ENCODE measurements at places on chromosomes 6 and 20. TPM values are rescaled to one million over a fixed set of nuclear protein-coding genes. Genes with fewer than 3 reads are reported as not detected.

MAP3K5 gene
- total RNA-seq, result 12.9 TPM

ARMH2 gene
- total RNA-seq, result not detected

BNIP5 gene
- 0.11 TPM for total RNA-seq

CEP43 gene
- 50.8 TPM for total RNA-seq

SCUBE3 gene
- total RNA-seq, result 10.0 TPM

TTBK1 gene
- 4.6 TPM for total RNA-seq

MOCS1 gene
- total RNA-seq, result 20.8 TPM

C6orf163 gene
- 8.0 TPM for total RNA-seq

HUS1B gene
- 4.9 TPM for total RNA-seq

TBC1D20 gene
- 41.8 TPM for total RNA-seq

SLC35A1 gene
- total RNA-seq, result 32.0 TPM

RTF2 gene
- total RNA-seq, result 66.9 TPM

HLA-G gene
- total RNA-seq, result not detected

ETV7 gene
- total RNA-seq, result 0.38 TPM

TGM6 gene
- not detected for total RNA-seq

OOEP gene
- not detected for total RNA-seq

All from camera-type eye (tissue), 1 donor.